ENCODE measurements at places on chromosomes 7 and 10.
A peak's percentile ranks its signal among the peaks of the same experiment; 100 is the strongest.

GRCh38 chr7:80766724-80767123, 128.3 kb downstream of the CD36 start:
- no peak for DNase-seq

GRCh38 chr10:49294731-49295130, 4.2 kb upstream of the C10orf71 start:
- DNase-seq = no peak

GRCh38 chr10:20954519-20954918, 57.4 kb upstream of the NEBL start:
- DNase-seq = no peak

DNA sequence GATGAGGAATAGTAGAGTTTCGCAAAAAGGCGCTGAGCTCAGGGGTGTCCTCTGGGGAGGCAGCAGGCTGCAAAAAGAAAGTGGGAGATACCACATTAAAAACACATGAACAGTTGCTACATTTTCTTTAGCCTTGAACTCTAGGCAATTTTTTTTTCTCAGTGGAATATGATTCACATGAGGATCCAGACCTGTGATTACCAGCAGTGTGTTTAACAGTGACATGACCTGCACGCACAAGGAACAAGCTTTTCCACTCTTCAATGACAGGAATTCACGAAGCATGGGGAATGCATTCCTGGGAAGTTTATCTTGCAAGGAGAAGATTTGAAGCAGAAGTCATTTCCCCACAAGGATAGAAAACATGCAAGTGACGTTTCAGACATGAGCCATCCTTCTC, 161.6 kb downstream of the ITGA8 start:
- no peak for DNase-seq

DNA sequence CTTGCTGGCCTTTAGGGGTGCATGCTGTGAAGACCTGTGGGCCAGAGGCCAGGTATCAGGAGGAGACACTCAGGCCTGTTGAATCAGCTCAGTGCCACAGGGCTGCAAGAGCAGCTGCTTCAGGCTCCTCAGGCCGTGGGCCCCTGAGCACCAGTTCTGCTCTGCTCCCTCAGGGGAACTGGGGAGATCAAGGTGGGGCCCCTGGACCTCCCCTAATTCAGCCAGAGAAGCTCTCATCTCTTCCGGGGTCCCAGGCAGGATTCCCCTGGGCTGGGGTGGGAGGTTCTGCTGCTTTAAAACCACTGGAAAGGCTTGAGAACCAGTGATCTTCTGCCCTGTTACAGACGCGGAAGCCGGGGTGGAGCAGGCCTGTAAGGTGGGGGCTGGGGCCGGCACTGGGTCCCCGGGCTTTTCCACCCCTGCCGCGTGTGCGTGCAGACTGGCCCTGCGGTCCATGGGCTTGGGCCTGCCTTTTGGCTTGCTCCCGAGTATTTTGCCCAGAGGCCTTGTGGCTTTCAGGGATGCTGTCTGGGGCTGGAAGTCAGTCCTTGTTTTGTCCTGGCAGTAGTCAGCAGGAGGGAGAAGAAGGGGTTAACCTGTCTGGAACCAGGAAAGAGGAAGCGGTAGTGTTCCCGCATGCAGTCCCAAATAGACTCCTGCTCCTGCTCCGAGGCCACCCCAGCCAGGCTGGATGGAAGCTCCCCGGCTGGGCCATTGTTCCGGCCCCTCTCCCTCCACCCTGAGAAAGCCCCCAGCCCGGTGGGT, 74.3 kb downstream of the LHPP start:
- DNase-seq = no peak

DNA sequence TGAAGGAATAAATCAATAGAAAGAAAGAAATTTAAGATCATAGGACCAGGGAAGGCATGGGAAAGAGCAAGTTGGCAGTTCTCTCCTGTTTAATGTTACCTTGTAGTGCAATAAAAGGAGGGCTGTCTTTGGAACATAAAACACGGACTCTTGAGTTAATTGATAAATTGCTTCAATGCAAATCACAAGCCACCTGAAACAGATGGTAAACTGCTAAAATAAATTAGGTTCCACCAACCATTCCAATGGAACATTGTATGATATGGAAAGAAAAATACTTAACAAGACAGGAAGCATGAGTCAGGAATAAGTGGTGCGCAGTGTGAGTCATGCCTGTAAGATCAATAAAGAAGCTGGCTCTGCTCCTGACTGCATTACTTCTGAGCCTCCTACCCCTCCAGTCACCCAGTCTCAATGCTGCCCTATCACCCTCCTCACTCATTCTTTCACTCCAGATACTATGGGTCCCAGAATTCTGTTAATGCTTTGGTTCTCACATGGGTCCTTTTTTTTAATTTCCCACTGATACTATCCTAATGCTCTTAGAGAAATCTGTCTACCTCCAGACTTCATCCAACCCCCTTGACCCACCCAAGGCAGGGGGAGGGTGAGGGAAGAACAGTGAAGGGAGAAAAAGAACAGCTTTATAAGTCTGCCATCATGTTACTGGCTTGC, 78.9 kb downstream of the LRRC17 start:
- no peak for DNase-seq

DNA sequence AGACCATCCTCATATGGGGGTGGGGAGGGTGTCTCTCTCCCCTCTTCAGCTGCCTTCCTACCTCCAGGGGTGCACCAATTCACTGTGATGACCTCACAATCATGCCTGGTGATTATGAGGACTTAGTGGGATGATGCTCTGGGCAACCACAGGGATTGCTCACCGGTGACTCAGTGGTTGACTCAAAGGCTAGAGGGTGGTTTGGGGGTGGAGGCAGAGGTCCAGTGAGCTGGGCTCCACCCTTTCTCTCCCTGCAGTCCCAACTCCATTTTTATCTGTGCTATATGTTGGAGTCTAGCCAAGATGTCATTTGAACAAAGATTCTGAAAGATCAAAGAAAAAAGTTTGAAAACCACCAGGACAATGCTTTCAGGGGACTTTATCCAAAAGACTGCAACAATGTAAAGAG, 286.9 kb downstream of the KCNMA1 start:
- no peak for DNase-seq

- peak; percentile 15 for DNase-seq
These were observed 711 bp downstream of the FAM221A start for GRCh38 chr7:23680414-23681405.

DNA sequence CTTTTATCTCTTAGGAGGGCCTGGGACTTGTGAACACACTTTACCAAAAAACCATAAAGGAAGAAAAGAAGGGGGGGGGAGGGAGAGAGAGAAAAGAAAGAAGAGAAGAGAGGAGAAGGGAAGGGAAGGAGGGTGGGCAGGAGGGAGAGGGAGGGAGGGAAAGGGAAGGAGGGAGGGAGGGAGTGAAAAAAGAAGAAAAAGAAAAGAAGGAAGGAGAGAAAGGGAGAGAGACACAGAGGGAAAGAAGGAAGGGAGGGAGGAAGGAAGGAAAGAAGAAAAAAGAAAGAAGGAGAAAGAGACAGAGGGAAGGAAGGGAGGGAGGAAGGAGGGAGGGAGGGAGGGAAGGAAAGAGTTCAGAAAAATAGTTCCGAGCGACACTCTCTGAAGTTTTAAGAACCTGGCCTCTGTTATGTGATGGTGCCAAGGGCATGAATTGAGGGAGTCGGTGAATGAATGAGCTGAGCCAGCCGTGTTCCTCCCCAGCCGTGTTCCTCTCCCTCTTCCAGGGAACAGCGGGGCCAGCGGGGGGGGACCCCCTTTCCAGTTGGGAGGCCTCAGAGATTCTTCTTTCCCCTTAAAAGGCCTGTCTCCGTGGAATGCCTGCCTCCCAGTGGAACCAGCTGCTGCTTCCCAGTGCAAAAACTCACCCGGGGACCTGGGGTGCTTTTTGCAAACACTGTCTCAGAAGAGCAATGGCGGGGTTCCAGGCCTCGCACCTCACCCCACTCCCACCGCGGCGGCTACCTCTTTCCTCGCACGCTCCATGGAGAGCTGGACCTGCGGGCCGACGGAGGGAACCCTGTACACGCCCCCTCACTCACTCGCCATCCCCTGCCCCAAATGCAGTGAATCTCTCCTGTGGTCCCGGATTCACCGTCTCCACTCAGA, 84.1 kb downstream of the FOXL3 start:
- DNase-seq = peak; percentile 1

- DNase-seq = no peak
These were observed 33.2 kb upstream of the PPP1R9A start for GRCh38 chr7:94874036-94874785.

- DNase-seq = no peak
These were observed 68.0 kb downstream of the PTPRE start for GRCh38 chr10:127974911-127975310.

DNA sequence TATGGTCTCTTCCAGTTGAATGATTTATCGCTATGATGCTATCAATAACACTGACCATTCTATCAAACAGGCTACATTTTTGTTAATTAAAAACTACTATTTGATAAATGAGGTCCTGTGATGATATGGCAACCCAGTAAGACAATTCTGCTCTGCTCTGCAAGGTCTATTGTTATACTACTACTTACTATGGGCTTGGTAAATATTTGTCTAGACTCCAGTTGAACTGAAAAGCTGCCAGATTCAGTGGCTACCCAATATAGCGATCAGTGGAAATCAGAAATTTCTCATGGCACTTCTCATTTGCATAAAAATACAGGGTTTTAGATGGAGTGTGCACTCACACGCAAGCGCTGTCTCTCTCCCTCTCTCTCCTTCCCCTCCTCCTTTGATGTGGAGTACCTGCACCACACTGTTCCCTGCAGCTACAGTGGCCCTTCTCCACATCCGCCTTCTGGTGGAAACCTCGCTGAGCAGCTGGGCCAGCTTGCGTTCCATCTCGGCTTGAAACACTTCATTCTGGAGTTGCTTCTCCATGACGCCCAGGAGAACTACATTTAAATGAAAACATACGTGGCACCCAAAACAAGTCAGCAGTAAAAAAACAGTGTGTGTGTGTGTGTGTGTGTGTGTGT, 77.9 kb downstream of the KIAA1549 start:
- peak; percentile 61 for DNase-seq

- DNase-seq = no peak
These were observed 45.5 kb upstream of the ZNRF2 start for GRCh38 chr7:30238721-30239441.

DNA sequence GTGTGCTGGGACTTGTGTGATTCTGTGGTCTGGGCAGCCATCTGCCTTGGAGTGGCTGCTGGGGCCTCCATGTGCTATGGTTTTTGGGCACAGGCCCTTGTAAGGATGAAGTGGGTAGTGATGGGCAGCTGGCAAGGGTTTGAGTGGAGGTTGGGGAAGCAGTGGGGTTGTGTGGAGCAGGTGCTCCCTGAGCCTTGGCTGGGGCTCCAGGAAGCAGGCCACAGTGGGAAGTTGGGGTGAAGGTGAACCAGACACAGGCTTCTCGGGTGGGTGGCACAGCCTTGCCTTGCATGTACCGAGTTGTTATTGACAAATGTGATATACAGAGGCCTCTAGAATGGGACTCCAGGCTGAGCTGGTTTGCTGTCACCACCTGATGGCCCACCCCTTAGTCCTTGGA, 82.3 kb downstream of the ADCY1 start:
- no peak for DNase-seq

DNA sequence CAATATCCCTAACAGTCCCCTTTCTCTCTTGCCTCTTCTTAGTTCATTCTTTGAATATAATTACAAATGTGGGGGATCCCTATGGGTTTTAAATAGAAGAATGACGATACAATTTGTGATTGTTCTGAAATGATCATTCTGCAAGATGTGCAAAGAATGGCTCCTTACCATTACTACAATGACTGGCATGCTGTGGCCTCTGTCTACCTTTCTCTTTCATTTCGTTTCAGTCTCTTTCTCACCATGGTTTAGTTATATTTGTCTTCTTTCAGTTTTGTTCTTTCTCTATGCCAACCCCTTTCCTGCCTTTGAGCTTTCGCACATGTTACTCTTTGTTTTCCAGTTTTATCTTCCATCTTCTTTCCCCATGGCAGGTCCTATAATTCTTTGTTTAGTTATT, 176.5 kb downstream of the SUGCT start:
- DNase-seq = no peak

DNA sequence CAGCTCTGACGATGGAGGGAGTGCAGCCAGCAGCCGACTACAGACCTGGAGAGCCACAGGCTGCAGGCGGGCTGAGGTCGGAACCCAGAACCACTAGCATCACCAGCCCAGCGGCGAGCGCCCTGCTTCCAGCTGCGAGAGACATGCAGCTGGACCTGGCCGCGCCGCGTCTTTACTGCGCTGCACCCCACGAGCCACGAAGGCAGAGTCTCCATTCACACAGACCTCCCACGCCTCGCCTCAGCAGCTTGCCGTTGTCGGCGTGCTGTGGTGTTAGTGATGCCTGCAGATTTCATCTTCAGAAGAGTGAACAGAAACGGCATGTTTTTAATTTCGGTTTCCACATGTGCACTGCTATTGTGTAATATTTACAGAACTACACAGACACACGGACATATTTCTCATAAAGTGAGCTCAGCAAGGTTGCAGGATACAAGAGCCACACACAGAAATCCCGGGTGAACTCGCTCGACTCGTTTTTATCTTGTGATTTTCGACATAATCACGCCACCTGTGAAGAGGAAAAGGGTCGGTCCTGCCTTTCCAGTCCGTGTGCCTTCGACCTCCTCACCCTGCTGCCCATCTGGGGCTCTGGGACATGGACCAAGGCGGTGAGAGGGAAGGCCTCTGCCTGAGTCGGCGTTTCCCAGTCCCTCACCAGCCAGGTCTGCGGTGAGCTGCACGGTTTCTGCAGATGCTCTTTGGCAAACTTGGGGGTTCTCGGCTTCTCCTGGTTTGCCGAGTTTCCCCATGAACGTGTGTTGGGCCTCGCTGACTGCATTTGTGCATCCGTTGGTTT, 252.2 kb downstream of the ELFN1 start:
- DNase-seq = peak; percentile 64

DNA sequence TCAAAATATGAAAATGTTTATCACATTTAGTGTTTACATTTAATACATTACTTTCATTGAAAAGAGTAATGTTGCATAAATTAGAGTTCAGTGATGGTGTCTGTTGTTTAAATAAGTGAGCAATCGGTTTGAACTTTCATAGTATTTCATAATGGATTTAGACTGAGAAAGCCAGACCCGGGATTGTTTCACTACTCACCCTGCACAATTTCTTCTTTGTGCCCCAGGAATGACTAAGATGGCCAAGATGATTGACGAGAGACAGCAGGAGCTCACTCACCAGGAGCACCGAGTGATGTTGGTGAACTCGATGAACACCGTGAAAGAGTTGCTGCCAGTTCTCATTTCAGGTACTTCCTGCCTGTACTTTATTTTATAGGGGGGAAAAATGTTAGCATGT, 74.6 kb downstream of the VCL start:
- no peak for DNase-seq

DNA sequence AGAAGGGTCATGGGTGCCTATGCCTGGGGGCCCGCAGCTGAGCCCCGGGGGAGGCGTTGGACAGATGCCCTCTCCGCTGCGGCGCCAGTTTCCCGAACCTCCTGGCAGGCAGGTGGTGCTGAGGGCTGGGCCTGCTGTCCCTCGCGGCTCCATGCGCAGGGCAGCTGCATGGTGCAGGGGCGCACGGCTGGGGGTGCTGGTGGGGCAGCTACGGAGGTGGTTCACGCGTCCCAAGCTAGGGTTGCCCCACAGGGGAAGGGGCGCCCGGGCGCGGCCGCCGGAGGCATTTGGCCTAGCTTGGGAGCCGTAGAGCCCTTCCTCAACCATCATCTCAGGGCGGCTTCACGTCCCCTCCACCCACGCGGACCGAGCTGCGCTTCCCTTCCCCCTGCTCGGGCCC, 146.0 kb downstream of the CCDC201 start:
- DNase-seq = no peak

GRCh38 chr7:28112883-28113540, 67.6 kb downstream of the JAZF1 start:
- DNase-seq = no peak

GRCh38 chr7:25303281-25304181, 75.2 kb upstream of the NPVF start:
- DNase-seq = no peak

All from activated CD4-positive, alpha-beta T cell treated with anti-CD3 and anti-CD28 coated beads for 4 hours (primary cell).